ENCODE measurements at places on chromosomes 7 and 10. TPM values are rescaled to one million over a fixed set of nuclear protein-coding genes. Genes with fewer than 3 reads are reported as not detected.

DNA sequence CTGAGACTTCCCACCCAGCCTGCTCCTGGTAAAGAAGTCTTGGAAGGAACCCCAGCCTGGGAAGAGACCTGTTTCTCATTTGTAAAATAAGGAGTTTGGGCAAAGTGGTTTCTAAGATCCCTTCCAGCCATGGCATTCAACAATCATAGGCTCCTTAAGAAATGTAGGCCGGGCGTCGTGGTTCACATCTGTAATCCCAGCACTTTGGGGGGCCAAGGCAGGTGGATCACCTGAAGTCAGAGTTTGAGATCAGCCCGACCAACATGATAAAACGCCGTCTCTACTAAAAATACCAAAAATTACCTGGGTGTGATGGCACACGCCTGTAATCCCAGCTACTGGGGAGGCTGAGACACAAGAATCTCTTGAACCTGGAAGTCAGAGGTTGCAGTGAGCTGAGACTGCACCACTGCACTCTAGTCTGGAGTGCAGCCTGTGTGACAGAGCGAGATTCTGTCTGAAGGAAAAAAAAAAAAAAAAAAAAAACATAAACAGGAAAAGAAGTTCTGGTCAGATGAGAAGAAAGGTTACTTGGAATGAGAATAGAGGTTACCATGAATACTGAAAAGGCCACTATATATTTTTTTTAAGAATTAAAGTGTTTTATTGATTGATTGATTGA, 15.9 kb downstream of the DLG5 start:
- peaks cover 11% of the 10 kb centered on the region for H3K4me1 ChIP-seq
- no peak overlapping the region for H3K4me3 ChIP-seq
- peaks cover 6% of the 10 kb centered on the region for H3K27me3 ChIP-seq

- H3K36me3 ChIP-seq: peaks cover 4% of the 10 kb centered on the region
- H3K4me1 ChIP-seq: no peaks in the 10 kb centered on the region
- H3K4me3 ChIP-seq: no peak overlapping the region
Observed at GRCh38 chr7:135247746-135248471, 14.3 kb downstream of the STRA8 start.

DNA sequence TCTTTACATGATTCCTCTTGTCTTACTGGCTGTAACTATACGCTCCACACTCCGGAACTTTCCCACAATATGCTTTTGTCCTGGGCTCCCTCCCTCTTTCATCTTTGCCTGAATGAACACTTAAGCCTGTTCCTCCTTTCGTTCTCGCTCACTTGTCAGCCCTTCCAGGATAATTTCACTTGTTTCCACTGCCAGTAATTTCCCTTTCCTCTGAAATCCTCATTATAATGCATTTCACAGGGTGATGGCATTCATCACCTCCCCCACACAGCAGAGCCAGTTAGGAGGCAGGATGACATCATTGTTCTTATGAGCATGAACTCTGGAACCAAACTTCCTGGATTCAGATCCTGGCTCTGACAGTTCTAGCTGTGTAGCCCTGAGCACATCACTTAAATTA, 372.6 kb downstream of the GPR158 start:
- no peak overlapping the region for H3K27ac ChIP-seq
- no peaks in the 10 kb centered on the region for H3K4me1 ChIP-seq
- H3K4me3 ChIP-seq: no peak overlapping the region

GRCh38 chr7:90407484-90407821, 4.2 kb downstream of the CLDN12 start:
- no peak for DNase-seq
- no peak overlapping the region for H3K4me3 ChIP-seq
- H3K36me3 ChIP-seq: no peaks in the 10 kb centered on the region

GRCh38 chr10:77493239-77493806, 144.3 kb downstream of the KCNMA1 start:
- no peak for DNase-seq
- no peaks in the 10 kb centered on the region for H3K36me3 ChIP-seq
- no peak overlapping the region for H3K4me3 ChIP-seq
- H3K4me1 ChIP-seq: peaks cover 6% of the 10 kb centered on the region

GRCh38 chr10:63819753-63820329, 298.6 kb downstream of the REEP3 start:
- H3K36me3 ChIP-seq: peaks cover 9% of the 10 kb centered on the region
- no peaks in the 10 kb centered on the region for H3K27me3 ChIP-seq
- no peak overlapping the region for H3K4me3 ChIP-seq
- no peak overlapping the region for H3K27ac ChIP-seq

DNA sequence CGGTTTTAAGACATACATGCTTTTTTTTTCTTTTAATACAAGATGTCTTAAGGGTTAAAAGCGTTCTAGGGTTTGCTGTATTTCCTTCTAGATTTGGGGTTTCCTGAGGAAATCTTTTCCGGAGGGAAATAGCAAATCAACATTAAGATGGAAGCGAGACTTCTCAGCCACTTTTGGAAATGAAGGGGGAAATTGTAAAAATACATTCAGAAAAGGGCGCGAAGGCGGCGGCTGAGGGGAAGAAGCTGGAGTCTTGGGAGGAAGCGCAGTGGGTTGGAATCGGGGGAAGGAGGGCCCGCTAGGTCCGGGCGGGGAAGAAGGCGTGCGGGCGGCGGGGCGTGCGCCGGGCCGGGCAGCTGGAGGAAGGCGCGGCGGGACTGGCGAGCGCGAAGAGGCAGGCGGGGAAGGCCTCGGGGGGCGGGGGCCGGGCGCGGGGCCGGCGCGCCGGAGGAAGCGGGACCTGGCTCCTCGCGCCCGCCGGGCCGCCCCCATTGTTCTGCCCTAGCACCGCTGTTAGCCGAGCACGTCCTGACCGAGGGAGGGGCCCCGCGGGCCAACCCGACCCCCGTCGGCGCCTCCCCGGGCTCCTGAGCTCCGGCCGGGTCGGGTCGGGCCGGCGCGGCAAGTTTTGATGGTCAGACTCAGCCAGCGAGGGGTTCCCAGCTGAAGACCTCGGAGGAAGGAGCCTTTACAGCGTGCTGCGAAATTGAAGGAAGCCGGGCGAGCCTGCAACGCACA, 1.5 kb upstream of the SKIDA1 start:
- peak; percentile 78 for DNase-seq
- H3K4me3 ChIP-seq: peak overlapping the region; percentile 95
- H3K27me3 ChIP-seq: peaks cover 13% of the 10 kb centered on the region
- H3K27ac ChIP-seq: peak overlapping the region; percentile 97
- peaks cover 29% of the 10 kb centered on the region for H3K4me1 ChIP-seq

DNA sequence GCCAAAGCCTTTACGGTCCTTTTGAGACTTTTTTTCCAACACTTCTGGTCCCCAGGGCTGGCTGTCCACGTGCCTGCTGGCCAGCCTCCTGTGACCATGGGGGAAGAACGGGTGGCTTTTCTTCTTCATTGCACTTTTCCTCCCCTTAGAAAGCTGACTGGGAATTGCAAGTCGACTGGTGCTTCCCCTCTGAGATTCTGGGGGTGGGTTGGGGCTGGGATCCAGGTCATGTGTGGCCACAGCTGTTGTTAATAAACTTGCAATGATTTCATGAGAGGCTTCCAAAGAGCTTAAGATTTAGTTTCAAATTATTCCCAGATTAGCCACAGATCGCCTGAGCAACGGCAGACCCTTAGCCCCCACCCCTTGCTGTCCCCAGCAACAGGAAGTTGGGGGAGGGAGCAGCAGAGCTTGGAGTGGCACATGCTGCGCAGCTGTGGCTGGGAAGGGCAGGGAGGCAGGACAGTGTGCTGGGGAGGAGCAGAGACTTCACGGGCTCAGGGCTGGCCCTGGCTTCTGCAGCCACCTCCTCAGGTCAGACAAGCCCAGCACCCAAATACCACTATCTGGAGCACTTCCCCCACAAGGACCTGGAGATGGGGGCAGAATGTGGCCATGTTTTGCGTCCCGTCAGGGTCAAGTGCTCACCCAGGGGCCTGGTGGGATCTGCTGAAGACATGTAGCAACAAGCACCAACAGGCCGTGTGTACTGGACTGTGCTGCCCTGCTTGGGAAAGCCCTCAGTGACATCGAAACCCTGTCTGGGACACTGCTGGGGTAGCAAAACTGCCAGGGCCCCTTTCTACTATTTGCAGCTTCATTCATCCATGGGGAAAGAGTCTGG, 147.1 kb downstream of the RNF216 start:
- DNase-seq: peak; percentile 63
- H3K36me3 ChIP-seq: no peaks in the 10 kb centered on the region
- peaks cover 48% of the 10 kb centered on the region for H3K4me1 ChIP-seq
- peak overlapping the region; percentile 72 for H3K27ac ChIP-seq

DNA sequence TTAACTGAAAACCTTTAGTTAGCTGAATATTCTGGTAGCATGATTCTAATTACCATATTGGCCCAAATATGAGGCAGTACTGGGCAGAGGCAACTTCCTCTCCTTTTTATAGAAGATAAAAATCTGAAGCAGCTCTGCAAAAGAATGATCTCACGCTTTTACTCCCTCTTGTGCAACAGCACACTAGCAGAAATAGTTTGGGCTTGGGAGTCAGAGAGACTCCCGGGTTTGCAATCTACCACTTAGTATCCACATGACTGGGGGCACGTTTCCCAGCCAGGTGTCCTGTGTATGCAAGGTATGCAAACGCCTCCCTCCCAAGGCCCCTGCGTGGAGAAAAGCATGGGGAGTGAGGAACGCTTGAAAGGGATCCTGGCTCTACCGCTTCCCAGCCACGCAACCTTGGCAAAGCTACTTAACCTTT, 47.2 kb upstream of the RHEB start:
- no peak overlapping the region for H3K27ac ChIP-seq
- H3K4me1 ChIP-seq: peaks cover 5% of the 10 kb centered on the region
- H3K36me3 ChIP-seq: no peaks in the 10 kb centered on the region
- no peak for DNase-seq
- H3K4me3 ChIP-seq: no peak overlapping the region

GRCh38 chr10:97013983-97014382, 171.8 kb downstream of the SLIT1 start:
- no peak for DNase-seq
- H3K27me3 ChIP-seq: peaks cover 5% of the 10 kb centered on the region
- no peak overlapping the region for H3K4me3 ChIP-seq
- H3K4me1 ChIP-seq: no peaks in the 10 kb centered on the region
- H3K36me3 ChIP-seq: peaks cover 3% of the 10 kb centered on the region

DNA sequence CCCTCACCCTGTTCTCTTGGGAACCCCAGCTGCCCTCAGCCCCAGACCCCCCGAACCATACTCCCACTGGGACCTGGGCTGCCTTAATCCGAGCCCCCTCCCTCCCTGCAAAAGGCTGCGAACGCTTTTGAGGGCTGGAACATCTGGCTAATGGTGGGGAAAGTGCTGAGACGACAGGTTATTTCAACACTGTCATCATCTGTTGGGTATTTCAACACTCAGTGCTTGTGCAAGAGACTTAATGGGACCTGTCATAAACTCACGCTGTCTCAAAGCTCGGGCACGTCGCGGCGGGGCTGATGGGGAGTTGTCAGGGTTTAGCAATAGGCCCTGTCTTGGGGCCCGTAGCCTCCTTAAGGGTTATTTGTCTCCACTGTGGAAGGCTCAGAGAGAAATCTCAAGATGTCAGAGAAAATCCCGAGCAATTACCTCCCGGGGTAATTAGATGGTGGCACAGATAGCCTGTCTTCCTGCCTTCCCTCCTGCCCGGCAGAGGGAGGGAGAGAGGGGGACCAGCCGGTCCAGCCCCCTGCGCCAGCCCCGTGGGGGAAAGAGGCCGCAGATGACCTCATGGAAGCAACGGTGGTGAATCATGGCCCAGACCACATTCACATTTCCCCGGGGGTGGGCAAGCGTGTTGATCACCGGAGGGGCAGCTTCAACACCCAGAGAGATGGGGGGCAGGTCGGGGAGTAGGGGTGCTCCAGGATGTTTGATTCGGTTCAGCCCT, 88.7 kb upstream of the MYL10 start:
- DNase-seq: peak; percentile 69
- H3K4me1 ChIP-seq: peaks cover 6% of the 10 kb centered on the region
- no peaks in the 10 kb centered on the region for H3K36me3 ChIP-seq
- H3K27ac ChIP-seq: peak overlapping the region; percentile 82
- H3K4me3 ChIP-seq: peak overlapping the region; percentile 74

GRCh38 chr7:27969346-27969745, 211.2 kb downstream of the JAZF1 start:
- no peak overlapping the region for H3K27ac ChIP-seq
- peaks cover 2% of the 10 kb centered on the region for H3K36me3 ChIP-seq
- DNase-seq: no peak
- H3K4me3 ChIP-seq: no peak overlapping the region

DNA sequence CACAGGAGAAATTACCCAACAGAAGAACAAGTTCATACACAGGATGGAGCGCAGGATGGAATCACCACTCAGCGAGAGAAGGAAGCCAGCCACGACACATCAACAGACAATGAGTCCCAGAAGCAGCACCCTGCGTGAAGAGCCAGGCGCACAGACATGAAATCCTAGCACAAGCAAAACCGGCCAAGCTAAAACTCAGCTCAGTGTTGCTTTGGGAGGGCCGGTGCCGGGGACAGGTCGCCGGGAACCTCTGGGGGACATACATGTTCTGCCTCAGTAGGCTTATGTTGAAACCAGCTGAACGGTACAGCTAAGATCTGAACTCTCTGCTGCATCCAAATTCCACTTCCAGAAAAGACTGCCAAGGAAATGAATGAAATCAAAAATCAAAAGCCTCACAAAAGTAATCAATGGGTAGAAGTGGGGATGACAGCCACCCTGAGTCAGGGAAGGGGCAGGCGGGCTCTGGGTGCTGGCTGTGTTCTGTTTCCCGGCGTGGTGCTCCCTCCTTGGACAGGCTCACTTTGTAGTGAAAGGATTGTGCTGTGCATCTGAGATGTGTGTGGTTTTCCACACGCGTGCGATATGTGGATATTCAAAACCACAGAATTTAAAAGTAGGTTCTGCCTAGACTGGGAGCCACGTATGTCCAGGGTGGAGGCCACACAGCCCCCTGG, 114.7 kb downstream of the PDGFA start:
- peaks cover 10% of the 10 kb centered on the region for H3K27me3 ChIP-seq
- H3K27ac ChIP-seq: no peak overlapping the region
- no peak for DNase-seq
- no peaks in the 10 kb centered on the region for H3K4me1 ChIP-seq
- peaks cover 22% of the 10 kb centered on the region for H3K36me3 ChIP-seq

- H3K4me3 ChIP-seq: no peak overlapping the region
- H3K36me3 ChIP-seq: no peaks in the 10 kb centered on the region
- no peaks in the 10 kb centered on the region for H3K27me3 ChIP-seq
- DNase-seq: no peak
- no peak overlapping the region for H3K27ac ChIP-seq
Observed at GRCh38 chr7:48259463-48260280, 88.4 kb downstream of the ABCA13 start.

GRCh38 chr7:107023522-107024151, 20.9 kb upstream of the PRKAR2B start:
- no peaks in the 10 kb centered on the region for H3K27me3 ChIP-seq
- no peak overlapping the region for H3K4me3 ChIP-seq
- no peak for DNase-seq
- peaks cover 2% of the 10 kb centered on the region for H3K4me1 ChIP-seq

- no peaks in the 10 kb centered on the region for H3K36me3 ChIP-seq
- no peak overlapping the region for H3K27ac ChIP-seq
Observed at GRCh38 chr7:137484326-137484725, 140.8 kb upstream of the PTN start.

- no peak overlapping the region for H3K4me3 ChIP-seq
- no peaks in the 10 kb centered on the region for H3K36me3 ChIP-seq
- H3K4me1 ChIP-seq: peaks cover 18% of the 10 kb centered on the region
- H3K27ac ChIP-seq: peak overlapping the region; percentile 35
Observed at GRCh38 chr10:71316786-71317160, 2.3 kb upstream of the SLC29A3 start.

ADIRF gene
- total RNA-seq: not detected

TMEM178B gene
- 49.8 TPM for total RNA-seq

BBIP1 gene
- 39.1 TPM for total RNA-seq

CPA1 gene
- total RNA-seq: not detected

LLCFC1 gene
- not detected for total RNA-seq

LIPF gene
- total RNA-seq: not detected

PTN gene
- total RNA-seq: 40.0 TPM

UCMA gene
- not detected for total RNA-seq

ANKRD1 gene
- not detected for total RNA-seq
